ENCODE measurements at places on chromosomes 5 and 9.

- no peaks in the 10 kb centered on the region for H3K36me3 ChIP-seq
- no peak overlapping the region for H3K4me3 ChIP-seq
- H3K27ac ChIP-seq = no peak overlapping the region
- H3K4me1 ChIP-seq = no peaks in the 10 kb centered on the region
- DNase-seq = no peak
These were observed 92.2 kb downstream of the INVS start for GRCh38 chr9:100191264-100191663.

DNA sequence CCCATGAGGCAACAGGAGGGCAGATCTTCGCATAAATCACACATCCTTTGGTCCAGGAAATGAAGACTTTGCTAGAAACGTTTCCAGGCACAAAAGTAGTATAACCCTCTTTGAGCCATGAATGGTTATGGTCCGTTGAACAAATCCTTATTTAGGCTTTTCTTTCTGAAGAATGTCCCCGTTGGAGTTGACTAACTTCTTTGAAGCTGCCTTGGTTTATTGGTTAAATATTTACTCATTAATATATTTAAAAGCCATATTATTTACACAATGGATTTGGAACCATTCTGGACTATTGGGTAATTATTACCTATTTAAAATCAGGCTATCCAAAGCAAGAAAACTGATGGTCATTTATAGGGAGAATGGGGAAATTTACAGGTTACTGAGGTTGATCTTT lies 347.6 kb upstream of the SLC30A5 start:
- H3K27me3 ChIP-seq = peaks cover 45% of the 10 kb centered on the region
- no peak for DNase-seq
- H3K36me3 ChIP-seq = peaks cover 2% of the 10 kb centered on the region
- H3K4me1 ChIP-seq = peaks cover 2% of the 10 kb centered on the region
- H3K27ac ChIP-seq = no peak overlapping the region

GRCh38 chr9:35311891-35312639 lies 150.3 kb downstream of the UNC13B start:
- no peaks in the 10 kb centered on the region for H3K36me3 ChIP-seq
- H3K27ac ChIP-seq = no peak overlapping the region
- H3K27me3 ChIP-seq = peaks cover 21% of the 10 kb centered on the region
- no peaks in the 10 kb centered on the region for H3K4me1 ChIP-seq
- no peak for DNase-seq

DNA sequence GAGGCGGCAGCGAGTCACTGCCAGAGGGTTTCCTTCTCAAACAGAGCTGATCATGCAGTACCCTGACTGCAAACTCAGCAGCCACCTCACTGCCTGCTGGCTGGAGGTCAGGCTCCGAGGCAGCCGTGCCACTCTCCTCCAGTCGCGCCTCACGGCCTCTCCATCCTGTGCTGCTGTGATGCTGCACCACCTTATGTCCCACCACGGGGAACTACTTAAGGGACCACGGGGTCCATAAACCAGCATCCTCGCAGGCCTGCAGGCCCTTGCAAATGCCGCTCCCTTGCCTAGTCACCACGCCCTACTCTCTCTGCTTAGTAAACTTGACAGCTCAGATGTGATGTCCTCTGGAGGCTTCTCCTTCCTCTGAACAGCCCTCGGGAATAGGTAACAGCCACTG lies 99.2 kb downstream of the CRB2 start:
- no peak for DNase-seq
- no peak overlapping the region for H3K27ac ChIP-seq
- peaks cover 10% of the 10 kb centered on the region for H3K36me3 ChIP-seq

GRCh38 chr5:105807290-105807689 lies 1863.4 kb downstream of the EFNA5 start:
- H3K4me3 ChIP-seq = no peak overlapping the region
- H3K27ac ChIP-seq = no peak overlapping the region
- no peaks in the 10 kb centered on the region for H3K36me3 ChIP-seq
- no peaks in the 10 kb centered on the region for H3K4me1 ChIP-seq

- H3K27ac ChIP-seq = no peak overlapping the region
- H3K27me3 ChIP-seq = no peaks in the 10 kb centered on the region
- no peaks in the 10 kb centered on the region for H3K36me3 ChIP-seq
- no peak overlapping the region for H3K4me3 ChIP-seq
- DNase-seq = no peak
- no peaks in the 10 kb centered on the region for H3K4me1 ChIP-seq
These were observed 198.7 kb upstream of the C9orf72 start for GRCh38 chr9:27771803-27772545.

DNA sequence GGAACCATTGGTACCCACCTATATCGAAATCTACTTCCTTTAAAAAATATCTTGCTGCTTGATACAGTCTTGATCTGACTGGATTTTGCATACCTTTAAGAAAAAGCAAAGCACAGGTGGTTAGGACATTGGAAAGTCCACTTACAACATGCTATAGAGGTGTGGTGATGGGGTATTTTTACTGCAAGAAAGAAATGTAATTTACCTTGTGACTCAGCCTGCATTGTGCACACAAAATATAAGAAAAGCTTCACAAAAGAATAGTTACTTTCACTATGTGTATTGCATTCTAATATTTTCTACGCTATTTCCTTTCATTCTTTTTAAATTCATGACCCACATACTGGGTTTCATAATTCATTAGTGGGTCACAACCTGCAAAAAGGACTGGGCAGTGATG lies 236.2 kb upstream of the RASEF start:
- H3K36me3 ChIP-seq = no peaks in the 10 kb centered on the region
- H3K27me3 ChIP-seq = no peaks in the 10 kb centered on the region
- no peak overlapping the region for H3K27ac ChIP-seq
- DNase-seq = no peak
- H3K4me3 ChIP-seq = no peak overlapping the region

GRCh38 chr5:93189707-93190120 lies 391.3 kb downstream of the NR2F1-AS1 start:
- H3K27me3 ChIP-seq = no peaks in the 10 kb centered on the region
- H3K27ac ChIP-seq = no peak overlapping the region
- no peak overlapping the region for H3K4me3 ChIP-seq
- no peak for DNase-seq
- no peaks in the 10 kb centered on the region for H3K4me1 ChIP-seq
- H3K36me3 ChIP-seq = no peaks in the 10 kb centered on the region

- H3K27ac ChIP-seq = no peak overlapping the region
- H3K36me3 ChIP-seq = no peaks in the 10 kb centered on the region
These were observed 35.3 kb upstream of the RNF20 start for GRCh38 chr9:101498323-101498722.

DNA sequence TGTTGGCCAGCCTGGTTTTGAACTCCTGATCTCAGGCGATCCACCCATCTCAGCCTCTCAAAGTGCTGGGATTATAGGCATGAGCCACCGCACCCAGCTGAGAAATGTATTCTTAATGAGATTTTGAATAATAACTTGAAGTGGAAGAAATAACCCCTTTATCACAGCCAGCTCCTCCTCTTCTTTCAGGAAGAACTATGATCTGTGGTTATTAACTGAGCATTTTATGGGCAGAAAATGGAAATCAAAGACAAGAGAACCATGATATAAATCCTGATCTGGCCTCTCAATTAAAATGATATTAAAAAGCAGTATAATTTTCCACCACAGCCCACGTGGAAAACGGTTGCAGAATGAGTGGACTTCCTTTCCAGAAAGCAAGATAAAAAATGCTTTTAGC lies 206.6 kb downstream of the PRELID2 start:
- no peaks in the 10 kb centered on the region for H3K27me3 ChIP-seq
- no peaks in the 10 kb centered on the region for H3K4me1 ChIP-seq
- H3K4me3 ChIP-seq = no peak overlapping the region
- no peaks in the 10 kb centered on the region for H3K36me3 ChIP-seq
- DNase-seq = no peak

DNA sequence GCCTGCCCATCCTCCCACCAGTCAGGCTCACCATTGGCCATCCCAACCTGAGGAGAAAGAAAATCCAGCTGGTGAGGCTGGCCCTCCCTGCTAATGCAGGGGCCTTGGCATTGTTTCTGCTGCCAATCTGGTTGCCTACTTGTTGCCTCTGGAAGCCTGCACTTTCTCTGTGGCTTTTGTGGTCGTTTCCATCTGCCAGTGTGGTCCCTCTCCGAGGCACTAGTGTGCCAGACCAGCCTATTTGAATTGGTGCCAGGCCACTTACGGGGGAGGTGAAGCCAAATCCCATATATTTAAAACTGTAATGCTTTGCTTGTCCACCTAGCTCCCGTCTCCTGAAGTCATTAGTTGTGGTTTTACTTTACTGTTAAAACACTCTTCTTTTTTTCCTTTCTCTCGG lies 213.4 kb upstream of the ADAMTSL1 start:
- H3K27ac ChIP-seq = no peak overlapping the region
- peaks cover 2% of the 10 kb centered on the region for H3K36me3 ChIP-seq
- H3K4me3 ChIP-seq = no peak overlapping the region
- H3K27me3 ChIP-seq = peaks cover 66% of the 10 kb centered on the region

DNA sequence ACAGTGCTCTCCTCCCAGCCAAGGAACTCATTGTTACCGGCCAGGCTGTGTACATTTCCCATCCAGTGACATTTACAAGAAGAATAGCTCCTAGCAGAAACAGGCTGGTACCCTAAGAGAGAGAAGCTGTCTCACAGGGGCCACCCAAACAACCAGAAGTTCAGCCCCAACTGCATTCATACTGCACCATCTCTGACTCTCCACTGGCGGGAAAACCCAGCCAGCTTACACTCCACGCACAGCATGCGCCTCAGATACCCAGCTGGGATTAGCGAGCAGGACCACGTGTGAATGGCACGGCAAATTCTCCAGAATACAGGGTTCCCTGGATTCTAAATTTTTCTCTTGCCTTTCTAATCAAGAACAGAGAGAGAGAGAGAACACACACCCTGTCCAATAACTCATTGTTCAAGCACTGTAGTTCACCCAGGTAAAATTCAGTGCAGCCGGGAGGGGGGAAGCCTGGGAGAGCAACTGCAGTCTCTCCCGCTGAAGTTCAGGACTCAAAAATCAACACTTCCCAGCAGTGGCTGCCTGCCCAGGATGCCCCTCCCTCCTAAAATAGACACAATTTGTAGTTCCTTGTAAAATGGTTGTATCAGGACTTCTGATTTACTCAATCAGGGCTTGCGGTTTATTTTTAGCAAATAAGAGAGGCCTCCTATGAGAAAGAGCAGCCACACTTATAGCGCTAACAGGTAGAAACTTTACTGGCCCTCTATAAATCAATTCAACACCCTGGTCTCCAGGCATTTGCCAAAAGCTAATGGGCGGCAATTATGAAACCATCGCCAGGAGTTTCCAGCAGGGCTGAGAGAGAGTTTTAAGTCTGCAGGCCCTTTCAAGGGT lies 2.2 kb downstream of the COL23A1 start:
- peaks cover 5% of the 10 kb centered on the region for H3K4me1 ChIP-seq
- peaks cover 47% of the 10 kb centered on the region for H3K27me3 ChIP-seq
- H3K4me3 ChIP-seq = no peak overlapping the region
- H3K27ac ChIP-seq = no peak overlapping the region
- DNase-seq = no peak
- H3K36me3 ChIP-seq = no peaks in the 10 kb centered on the region

All from T-helper 17 cell (primary cell).